HT1080 (cell line): ENCODE measurements at places on chromosomes 7 and 10. TPM values are rescaled to one million over a fixed set of nuclear protein-coding genes. Genes with fewer than 3 reads are reported as not detected.

DNA sequence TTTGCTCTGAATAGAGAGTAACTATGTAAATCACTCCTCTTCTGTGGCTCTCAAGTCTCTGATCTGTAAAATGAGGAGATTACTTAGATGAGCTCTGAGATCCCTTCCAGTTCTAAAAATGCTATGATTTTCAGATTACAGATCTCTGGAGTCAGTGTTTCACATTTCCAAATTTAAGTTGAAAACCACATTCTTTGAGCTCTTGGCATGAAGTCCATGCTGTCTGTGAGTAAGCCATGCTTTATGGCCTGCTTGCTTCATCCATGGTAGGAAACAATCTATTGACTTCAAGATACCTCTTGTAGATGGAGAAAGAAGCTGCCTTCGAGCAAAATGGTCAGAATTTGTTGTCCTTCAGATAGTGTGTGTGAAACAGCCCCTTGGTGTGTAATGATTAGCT lies 64.9 kb downstream of the CELF2 start:
- DNase-seq, result no peak

Gene NODAL
- total RNA-seq, result 0.37 TPM in 1 of 2 replicates, not detected in the other

GRCh38 chr10:93589648-93590562 lies 11.1 kb downstream of the RBP4 start:
- no peak for DNase-seq

Gene GDF2
- total RNA-seq, result not detected in 2 replicates

Gene TMEM270
- total RNA-seq, result 0.23 TPM in 1 of 2 replicates, not detected in the other

GRCh38 chr10:17067376-17068264 lies 62.0 kb downstream of the CUBN start:
- DNase-seq, result no peak

DNA sequence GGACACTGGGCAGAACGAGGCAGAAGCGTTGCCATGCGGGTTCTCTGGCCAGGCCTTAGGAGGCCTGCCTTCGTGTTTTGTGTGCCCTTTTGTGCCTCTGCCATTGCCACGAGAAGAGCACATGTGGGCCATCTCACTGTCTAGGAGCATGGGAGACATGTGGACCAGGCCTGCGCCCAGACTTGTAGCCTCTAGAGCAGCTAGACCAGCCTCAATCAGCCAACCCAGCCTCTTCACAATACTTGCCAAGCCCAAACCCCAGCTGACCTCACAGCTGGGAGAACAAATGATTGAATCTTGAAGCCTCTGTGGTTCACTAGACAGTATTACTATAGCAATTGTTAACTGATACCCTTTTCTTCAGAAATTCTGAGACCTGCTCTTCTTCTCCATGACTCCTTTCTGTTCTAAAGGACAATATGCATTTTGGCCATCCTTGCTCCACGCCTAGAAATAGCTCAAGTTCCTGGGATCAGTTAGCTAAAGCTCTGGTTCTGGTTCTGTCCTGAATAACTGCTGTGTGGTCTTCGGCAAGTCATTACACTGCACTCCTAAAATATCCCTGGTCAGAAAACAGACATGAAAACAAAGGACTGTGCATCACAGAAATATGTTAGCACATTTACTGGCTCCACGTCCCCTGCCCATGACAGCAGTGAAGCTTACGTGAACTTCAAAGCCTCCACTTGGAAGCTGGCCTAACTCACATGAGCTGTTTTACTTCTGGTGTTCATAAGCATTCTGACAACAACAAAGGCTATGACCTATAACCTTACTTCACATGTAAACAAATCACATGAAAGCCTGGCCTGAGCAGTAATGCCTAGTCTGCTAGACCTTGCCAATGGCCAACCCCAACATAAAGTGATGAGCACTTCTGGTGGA lies 72.3 kb upstream of the MKRN1 start:
- no peak for DNase-seq

Gene HABP2
- total RNA-seq, result not detected in 2 replicates

DNA sequence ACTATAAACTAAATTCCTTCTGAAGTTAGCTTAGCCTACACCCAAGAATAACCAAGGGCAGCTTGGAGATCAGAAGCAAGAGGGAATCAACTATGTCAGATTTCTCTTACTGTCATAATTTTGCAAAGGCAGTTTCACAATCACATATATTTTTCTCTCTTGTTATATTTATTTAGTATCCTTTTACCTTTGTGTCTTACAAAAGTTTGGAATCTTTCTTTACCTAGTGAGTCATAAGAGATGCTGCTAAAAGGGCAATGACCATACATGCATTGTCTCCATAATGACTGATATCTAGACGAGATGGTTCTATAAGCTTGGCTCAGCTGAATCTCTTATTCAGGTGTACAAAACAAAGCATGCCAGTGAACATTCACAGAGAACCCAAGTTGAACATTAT lies 61.1 kb downstream of the PPP1R17 start:
- no peak for DNase-seq

DNA sequence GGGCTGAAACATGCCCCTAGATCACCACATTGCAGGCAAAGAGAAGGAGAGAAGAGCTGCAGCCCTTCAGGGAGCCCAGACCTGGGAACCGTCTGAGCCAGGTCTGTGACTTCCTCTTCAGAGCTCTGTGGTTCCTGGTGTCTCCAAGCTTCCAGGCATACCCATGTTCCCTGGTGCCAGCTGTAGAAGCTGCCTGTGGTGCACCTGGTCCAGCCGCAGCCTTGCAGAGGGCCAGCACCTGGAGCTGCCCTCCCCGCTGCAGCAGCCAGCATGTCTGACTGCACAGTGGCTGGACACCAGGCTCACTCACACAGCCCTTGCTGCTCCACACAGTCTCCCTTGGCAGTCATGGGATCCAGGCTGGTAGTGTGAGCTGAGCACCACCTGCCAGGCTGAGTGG lies 33.6 kb downstream of the C7orf25 start:
- no peak for DNase-seq

- DNase-seq, result no peak
Measured at GRCh38 chr7:156819733-156820295, 73.2 kb downstream of the LMBR1 start.

GRCh38 chr10:129541748-129542487 lies 74.9 kb downstream of the MGMT start:
- no peak for DNase-seq

GRCh38 chr10:69366738-69367137 lies 50.0 kb downstream of the TACR2 start:
- no peak for DNase-seq

DNA sequence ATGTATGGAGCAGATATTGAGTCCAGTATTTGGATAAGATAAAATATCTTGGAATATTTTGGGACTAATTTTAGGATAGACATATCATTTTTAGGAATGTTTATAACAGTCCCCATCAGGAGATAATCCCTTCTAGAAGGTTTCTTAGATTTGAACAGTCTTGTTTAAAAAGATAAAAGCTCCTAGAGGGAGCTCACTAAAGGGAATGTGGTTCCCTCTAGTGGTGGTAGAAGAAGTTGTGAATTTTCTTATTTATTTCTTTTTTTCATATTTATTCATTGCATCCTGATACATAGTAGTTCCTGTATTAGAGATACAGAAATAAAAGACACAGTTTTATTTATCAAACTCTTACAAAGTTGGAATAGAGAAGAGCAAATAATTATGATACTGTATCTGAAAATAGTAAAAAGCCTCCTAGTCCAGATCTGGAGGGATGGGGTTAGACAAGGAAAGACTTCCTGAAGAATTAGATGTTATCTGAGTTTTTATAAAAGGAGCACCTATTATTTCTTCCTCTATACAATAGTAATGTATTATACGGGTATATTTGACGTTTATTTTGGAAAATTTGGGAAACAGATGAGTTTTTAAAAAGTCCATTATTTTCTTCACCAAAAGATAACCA lies 24.5 kb upstream of the KLF14 start:
- DNase-seq, result peak; percentile 38

DNA sequence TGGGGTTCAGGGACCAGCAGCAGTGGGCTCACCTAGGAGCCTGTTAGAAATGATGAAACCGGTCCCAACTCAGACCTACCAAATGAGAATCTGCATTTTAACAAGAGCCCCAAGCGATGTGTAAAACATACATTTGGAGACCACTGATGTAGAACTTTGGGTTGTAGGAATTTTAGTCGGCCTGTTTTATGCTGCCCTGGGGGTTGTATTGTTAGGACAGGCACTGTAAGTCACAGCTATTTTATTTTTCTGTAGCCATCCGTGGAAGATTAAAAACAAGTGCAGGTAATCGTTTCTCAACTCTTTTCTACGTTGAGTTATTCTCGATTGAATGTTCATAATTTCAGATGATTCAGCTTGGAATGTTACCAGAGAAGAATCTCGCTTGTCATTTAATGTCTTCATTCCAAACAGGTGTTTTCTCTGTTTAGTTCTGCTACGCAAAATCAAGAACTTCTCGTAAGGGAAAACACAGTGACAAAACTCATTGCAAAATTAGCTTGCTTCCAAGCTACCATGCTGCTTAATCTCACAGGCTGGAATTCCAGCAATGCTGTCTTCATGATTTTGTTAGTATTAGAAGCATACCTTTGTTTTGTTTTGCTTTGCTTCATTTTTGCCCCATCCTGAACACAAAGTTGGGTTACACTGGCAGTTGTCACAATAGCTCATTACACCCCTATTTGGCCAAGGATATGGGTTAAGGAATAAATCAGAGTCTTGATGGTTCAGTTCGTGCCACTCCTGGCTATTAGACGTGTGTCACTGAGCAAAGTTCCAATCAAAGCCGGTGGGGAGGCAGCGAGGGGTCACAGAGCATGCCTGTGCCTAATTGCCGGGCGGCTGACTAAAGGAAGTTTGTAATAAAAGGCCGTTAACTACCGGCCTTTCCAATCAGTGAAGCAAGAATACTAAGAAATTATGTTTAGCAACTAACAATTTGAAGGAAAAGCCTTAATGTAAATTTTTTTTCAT lies 676.9 kb downstream of the GATA3 start:
- no peak for DNase-seq

GRCh38 chr7:16023503-16023902 lies 337.0 kb upstream of the MEOX2 start:
- DNase-seq, result no peak

- no peak for DNase-seq
Measured at GRCh38 chr7:148118371-148118770, 472.2 kb upstream of the C7orf33 start.

GRCh38 chr7:97460433-97460832 lies 271.5 kb upstream of the TAC1 start:
- DNase-seq, result peak; percentile 32

Gene SPDYE6
- total RNA-seq, result not detected in 2 replicates

Gene SVOPL
- total RNA-seq, result not detected in 2 replicates

GRCh38 chr10:111222961-111223360 lies 146.1 kb downstream of the ADRA2A start:
- DNase-seq, result no peak

- DNase-seq, result no peak
Measured at GRCh38 chr7:18513343-18513742, 17.8 kb downstream of the HDAC9 start.

DNA sequence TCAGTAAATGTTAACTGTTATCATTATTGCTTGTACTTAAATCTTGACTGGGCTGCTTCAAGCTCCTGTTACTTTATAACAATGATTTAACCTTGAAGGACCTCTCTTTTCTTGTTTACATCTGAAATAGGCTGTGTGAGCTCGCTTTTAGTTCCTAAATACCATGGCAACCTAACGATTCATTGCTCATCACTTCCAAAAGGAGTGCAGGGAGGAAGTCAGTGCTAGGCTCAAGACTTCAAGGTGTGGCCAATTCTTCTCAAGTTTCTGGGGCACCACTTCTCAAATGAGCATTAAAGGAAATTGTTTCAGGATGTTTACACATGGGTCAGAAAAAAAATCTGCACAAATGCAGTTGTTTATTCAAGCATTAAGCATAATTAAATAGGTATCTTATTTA lies 284.2 kb downstream of the MTERF1 start:
- DNase-seq, result peak; percentile 1

Gene SLC26A3
- total RNA-seq, result not detected in 2 replicates

DNA sequence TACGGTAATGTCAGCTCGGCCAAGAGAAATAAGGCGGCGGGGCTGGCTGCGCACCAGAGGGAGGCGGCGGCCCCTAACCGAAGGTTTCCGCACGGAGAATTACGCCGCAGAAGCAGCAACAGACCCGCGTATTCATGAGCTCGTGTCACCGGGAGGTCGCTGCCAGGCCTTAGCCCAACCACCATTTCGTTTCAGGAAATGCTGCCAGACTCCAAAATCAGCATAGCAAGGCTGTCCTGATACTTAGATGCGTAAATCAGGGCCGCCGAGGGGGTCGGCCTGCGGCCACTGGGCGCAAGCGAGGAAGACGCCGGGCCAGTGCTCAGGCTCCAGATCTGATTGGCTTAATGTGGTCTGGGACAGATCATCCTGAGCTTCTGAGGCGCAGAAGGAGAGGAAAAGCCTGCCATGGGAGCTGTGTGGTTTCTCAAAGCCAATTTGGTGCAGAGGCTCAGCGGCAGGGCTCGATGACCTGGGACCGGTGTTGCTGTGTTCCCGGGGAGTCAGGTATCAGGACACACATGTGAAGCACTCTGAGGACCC lies 247.9 kb downstream of the BAMBI start:
- DNase-seq, result no peak

Gene ADAM12
- 0.50 and 1.7 TPM in 2 replicates for total RNA-seq

Gene TSPAN15
- 0.71 TPM in 1 of 2 replicates, not detected in the other for total RNA-seq

Gene PTPRN2
- 0.31 TPM in 1 of 2 replicates, not detected in the other for total RNA-seq

Gene CYP3A4
- 0.05 TPM in 1 of 2 replicates, not detected in the other for total RNA-seq

- DNase-seq, result no peak
Measured at GRCh38 chr10:84499846-84500245, 171.5 kb downstream of the CCSER2 start.

GRCh38 chr10:49610114-49610457 lies at the start of gene SLC18A3:
SLC18A3 (plus strand) TSS chr10:49610310; CDS start chr10:49610741, 431 bp downstream.
- DNase-seq, result no peak

- DNase-seq, result no peak
Measured at GRCh38 chr7:28470344-28470743, 58.0 kb downstream of the CREB5 start.

Gene HOXA11
- total RNA-seq, result not detected in 2 replicates

- DNase-seq, result no peak
Measured at GRCh38 chr10:62249957-62250356, 18.7 kb downstream of the RTKN2 start.

GRCh38 chr7:15046861-15047260 lies 144.3 kb upstream of the DGKB start:
- no peak for DNase-seq

DNA sequence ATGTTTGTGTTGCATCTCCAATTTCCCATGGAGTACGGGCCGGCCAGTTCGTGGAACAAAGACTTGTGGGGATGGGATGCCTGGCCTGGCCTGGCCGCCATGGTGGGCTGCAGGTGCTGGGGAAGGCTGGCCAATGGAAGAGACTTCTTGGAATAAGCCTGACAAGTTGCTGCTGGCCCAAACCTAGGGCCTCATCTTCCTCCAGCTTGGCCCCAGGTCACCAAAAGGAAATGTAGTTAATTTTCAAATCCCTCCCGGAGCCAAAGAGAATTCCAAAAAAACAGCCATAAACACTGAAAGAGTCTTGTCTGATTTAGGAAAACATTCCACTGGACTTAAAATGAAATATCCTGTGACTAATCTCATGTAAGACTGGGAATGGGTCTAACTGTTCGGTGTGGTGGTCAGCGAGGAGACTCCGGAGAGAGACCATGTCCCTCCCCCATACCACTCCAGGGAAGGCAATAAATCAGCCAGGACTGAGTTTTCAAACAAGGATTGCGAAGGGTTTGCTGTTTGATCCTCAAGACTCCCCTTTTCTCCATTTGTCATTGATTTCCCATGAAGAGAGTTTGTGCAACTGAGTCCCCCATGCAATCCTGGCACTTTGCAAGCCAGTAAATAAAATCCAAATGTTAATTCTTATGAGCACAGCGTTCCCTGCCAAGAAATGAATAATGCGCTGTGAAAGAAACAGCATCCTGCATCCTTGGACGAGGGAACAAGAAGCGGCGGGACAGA lies 128.7 kb upstream of the HABP2 start:
- DNase-seq, result no peak

Gene VSTM2A
- not detected in 2 replicates for total RNA-seq

Gene INHBA
- 1.1 and 1.7 TPM in 2 replicates for total RNA-seq
